ENCODE measurements at places on chromosomes 4 and X.

- peak; percentile 3 for ATAC-seq
Observed at GRCh38 chrX:118496763-118497079, 1.1 kb downstream of the DOCK11 start.

DNA sequence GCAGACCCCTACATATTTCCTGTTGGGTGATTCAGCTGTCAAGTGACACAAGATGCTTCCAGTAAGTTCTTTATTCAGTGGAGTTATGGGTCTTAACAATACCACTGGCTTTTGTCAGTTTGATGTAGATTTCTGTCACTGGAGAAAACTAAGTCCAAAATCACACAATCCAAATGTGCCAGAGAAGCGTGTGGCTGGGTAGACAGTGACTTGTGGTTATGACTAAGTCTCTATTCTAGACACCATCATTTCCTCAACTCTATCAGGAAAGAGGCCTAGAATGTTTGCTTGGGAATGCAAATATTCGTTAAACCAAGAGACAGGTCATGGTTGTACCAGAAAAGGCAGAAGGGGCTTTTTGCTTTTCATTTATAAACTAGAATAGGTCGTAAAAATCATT is 54.4 kb upstream of the HS3ST1 start:
- ATAC-seq, result no peak

GRCh38 chr4:115110191-115111181 is 2.9 kb downstream of the NDST4 start:
- ATAC-seq, result no peak

DNA sequence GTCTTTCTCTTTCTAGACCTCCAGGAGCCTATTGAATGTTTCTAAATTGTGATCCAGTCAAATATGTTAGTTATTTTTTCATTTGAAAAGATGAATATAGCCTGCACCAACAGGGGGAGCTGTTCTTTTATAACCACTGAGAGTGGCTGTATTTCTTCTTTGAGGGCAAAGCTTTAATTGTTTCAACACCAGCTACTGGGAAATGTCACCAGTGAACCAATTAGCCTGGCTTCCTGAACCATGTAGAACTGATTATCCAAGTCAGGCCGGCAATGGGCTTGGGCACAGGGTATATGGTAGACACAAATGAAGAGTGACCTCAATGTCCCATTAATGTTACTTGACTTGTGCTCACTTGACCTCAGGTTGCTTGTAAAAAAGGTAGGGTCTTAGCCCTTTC is 4.8 kb upstream of the DAPP1 start:
- ATAC-seq, result no peak

- ATAC-seq, result no peak
Observed at GRCh38 chrX:30973784-30974427, 84.9 kb upstream of the TAB3 start.

DNA sequence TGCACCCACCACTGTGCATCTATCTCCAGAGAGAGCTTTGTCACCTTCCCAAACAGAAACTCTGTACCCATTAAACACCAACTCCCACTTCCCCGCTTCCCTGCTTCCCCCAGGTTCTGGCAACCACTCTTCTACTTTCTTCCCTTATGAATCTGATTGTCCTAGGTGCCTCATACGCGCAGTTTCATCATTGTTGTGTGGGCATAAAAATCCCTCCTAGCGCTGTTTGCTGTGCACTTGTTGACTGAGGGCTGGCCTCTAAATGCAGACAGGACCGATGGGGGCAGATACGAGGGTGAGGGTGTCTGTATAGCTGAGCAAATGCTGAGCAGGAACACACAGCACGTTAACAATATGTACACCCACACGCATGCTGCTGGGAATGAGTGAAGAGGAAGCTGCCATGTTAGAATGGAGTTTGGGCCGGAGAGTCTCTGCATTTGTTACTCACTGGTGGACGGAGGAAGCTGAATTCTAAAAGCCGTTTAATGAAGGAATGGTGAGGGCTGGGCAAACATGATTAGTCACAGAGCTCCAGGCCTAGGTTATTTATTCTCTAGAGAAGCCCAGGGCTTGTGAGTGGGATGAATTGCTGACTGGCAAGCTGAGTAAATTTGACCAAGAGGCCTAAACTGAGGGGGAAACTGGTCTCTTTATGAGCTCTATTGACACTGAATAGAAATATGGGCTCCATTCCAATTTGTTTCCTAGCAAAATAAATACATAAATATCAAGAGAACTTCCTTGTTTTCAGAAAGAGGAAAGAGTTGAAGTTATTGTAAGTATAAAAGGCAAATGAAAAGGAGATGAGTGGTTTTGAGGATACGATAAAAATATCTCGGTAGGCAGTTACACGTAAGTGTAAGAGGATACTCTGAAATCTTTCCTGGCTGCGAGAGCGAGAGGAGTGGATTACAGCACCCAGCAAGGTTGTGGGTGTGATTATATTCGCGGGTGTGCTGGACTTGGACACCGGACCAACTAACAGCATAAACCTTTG is 95.9 kb upstream of the RPS6KA3 start:
- no peak for ATAC-seq

- ATAC-seq, result no peak
Observed at GRCh38 chr4:162586266-162586665, 422.5 kb upstream of the FSTL5 start.

DNA sequence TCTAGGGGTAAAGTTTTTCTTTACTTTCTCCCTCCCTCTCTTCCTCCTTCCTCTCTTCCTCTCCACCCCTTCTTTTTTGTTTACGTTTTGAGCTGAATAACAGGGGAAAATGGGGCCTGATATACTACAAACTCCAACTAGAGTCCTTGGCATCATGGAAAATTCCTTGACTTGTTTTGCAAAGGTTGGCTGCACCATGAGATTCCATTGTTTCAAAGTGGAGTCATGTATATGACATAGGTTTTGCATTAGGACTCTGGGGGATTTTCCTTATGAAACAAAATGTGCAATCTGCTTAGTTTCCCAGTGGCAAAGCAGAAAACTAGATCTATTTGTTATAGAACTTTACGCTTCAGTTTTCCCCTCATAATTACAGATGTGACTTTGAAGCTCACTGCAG is 233.5 kb upstream of the PGRMC2 start:
- ATAC-seq, result no peak

DNA sequence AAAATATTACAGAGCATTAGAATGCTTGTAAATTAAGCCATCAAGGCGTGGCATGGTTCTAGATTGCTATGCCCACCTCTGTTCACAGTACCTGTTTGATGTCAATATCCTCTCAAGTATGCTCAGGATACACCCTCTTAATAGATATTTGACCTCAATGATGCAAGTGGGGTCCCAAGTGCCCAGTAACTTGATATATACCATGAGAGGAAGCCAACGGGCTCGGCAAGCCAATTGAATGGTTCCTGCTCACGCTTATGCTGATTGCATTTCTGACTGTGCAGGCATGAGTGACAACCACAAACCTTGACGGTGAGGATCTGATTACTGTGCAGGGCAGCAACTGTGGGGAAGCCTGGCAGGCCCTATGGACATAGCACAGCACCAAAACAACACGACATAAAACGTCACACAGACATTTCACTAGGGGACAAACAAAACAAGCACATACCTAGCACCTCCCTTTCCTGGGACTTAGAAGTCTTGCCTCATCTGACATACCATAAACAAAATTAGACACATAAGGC is 179.1 kb upstream of the ETNPPL start:
- peak; percentile 8 for ATAC-seq

- ATAC-seq, result no peak
Observed at GRCh38 chr4:142262956-142263355, 583.1 kb downstream of the INPP4B start.

- peak; percentile 36 for ATAC-seq
Observed at GRCh38 chr4:163344147-163345125, 744 bp downstream of the NPY5R start.

DNA sequence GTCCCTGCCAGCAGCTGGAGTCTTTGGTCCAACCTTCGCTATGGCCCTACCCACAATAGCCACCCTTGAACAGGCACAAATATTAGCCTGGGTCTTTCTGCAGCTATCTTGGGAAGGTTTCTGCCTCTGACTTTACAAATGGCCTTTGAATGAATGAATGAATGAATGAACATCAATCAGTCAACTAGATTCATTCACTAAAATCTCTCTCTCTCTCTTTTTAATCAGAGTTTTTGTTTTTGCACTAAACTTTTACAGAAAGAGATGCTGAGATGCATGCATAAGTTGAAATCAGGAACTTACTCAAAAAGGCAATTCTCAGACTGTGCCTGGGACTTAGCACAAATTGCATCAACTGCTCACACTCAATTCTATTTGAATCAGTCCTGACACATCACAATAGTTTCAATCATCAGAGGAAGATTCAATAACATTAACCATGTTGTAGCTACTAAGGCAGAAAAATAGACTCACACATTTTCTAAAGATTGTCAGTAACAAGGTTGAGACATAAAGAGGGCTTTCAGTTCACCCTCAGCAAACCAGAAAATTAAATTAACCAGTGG is 55.0 kb downstream of the ANXA3 start:
- ATAC-seq, result peak; percentile 36

DNA sequence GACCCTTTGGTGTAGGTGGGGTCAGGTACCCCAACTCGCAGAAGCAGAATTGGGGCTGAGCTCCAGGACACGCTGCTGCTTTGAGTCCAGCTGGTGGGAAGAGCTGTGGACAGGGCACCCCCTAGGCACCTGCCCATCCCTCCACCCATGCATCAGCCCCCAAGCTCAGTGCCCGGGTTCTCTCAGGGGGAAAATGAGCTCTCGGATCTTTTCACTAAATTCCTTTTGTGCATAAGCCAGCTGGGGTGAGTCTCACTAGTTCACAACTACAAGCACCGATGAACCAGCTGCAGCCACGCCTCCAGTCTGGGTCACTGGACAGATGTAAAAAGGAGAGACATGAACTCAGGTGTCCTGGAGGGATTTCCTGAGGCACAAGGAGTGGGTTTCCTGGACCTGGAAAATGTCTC is 286.8 kb downstream of the CRLF2 start:
- no peak for ATAC-seq

- no peak for ATAC-seq
Observed at GRCh38 chr4:99024481-99025275, 29.2 kb downstream of the METAP1 start.

GRCh38 chr4:88158038-88158488 is 376 bp downstream of the ABCG2 start:
- peak; percentile 57 for ATAC-seq

- no peak for ATAC-seq
Observed at GRCh38 chr4:103415801-103416200, 217.7 kb upstream of the CENPE start.

- no peak for ATAC-seq
Observed at GRCh38 chr4:16120720-16121119, 36.9 kb upstream of the PROM1 start.

DNA sequence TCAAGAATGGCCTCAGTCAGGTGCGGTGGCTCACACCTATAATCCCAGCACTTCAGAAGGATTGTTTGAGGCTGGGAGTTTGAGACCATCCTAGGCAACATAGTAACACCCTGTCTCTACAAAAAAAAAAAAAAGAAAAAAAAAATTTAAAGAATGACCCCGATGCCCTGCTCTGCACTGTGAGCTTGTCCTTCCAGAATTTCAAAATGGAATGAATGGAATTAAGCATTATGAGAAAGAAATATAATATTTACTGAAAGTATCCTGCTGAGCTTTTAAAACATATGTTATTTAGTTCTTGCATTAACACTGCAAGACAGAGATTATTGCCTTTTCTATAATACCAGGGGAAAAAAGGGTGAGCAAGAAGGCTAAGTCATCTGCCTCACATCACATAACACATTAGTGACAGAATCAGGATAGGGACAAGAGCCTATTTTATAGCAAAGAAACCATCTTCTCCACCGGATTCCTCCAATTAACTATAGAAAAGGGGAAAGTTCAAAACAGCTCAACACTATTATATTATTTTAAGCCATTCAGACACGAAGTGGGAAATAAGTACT is 41.9 kb upstream of the GAB1 start:
- no peak for ATAC-seq

DNA sequence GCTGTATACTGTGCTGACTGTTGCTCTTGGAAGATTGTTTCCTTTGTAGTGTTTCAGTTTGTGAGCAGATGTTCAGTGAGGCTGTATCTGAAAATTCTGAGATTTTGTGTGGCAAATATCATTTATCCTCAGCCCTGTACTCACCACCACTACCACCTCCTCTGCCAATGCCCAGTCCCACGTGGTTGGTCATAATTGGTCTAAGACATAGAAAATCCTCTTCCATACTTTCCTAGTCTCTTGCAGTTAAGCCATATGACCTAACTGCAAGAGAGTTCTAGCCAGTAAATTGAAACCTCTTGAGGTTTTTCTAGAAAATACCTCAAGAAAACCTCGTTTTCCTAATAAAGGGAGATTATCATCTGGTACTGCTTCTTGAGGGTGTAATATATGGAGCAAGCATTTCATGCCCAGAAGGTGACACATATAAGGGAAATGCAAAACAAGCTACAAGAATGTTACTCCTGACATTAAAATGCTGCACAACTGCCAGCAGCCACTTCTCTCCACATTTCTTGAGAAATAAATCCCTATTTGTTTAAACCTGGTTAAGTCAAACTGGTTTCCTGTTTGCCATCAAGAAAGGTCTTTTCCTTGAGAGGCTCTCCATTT is 32.8 kb downstream of the ABCE1 start:
- no peak for ATAC-seq
